Omental fat pad (tissue), 4 donors: ENCODE measurements at places on chromosomes 2 and 18. TPM values are rescaled to one million over a fixed set of nuclear protein-coding genes. Genes with fewer than 3 reads are reported as not detected.

- no peak for DNase-seq
Measured at GRCh38 chr2:5036256-5036655, 655.9 kb upstream of the SOX11 start.

GRCh38 chr2:9280224-9280623 is 73.6 kb downstream of the ASAP2 start:
- no peak for DNase-seq

DNA sequence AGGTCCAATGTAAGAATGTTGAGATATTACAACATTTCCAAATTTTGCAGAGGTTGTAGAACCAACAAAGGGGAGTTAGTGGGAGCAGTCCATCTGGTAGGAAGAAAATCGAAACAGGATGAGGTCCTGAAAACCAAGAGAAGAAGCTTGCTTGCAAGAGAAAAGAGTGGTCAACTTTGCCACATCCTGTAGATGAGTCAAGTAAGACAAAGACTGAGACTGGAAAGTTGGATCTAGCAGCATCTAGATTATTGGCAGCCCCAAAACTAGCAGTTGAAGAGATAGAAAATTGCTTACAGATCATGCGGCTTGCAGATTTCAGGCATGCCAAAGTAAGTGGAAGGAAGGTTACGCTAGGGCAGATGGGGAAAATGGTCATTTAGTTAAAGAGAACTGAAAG is 378.9 kb downstream of the GRB14 start:
- DNase-seq = no peak

- DNase-seq = no peak
Measured at GRCh38 chr2:215105607-215106354, 32.6 kb downstream of the ABCA12 start.

CYTIP gene
- 26.1 TPM for total RNA-seq

KLHL30 gene
- 1.6 TPM for total RNA-seq

EIF2B4 gene
- 53.0 TPM for total RNA-seq

- DNase-seq = no peak
Measured at GRCh38 chr2:96175951-96176350, 30.7 kb upstream of the DUSP2 start.

PSTPIP2 gene
- 4.4 TPM for total RNA-seq

DNA sequence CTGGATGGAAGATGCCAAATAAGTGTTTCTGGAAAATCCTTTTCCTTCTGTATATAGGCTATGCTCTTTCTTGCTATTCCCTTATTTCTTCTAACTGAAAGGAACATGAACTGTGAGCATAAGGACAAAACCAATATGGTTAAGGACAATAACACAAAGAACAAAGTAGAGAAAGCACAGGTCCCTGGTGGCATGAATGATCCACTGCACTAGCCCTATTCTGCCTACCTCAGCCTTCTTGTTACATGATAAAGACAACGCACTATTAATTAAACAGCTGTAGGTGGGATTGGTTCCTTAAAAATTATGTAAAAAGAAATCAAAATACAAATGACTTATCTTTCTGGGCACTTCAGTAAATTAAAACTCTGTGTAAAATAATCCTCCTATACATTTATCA is 1.9 kb upstream of the WDR75 start:
- DNase-seq = no peak

TMEM247 gene
- not detected for total RNA-seq

DNA sequence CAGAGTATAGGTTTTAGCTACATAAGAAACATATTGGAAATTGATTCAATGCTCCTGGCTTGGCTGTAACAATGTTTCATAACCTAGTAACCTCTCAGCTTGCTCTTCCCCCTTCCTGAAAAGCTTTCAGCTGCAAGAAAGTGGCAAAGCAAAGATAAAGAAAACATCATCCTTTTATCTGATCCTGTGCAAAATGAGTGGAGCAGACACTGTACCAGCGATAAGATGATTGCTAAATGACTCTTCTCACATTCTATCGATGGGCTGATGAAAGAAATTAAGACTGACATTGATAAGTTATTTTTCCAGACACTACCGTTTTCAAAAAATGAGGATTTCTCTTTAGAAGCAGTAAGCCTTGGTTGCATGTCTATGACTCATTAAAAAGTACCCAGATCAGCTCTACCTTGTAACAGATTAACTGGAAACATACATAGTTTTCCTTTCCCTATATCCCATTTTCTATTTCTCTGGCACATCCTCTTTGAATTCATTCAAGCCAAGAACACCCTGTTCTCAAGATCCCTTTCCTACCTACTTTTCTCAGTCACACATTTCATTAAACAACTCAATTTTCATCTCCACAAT is 87.1 kb upstream of the LYPD1 start:
- no peak for DNase-seq

DNA sequence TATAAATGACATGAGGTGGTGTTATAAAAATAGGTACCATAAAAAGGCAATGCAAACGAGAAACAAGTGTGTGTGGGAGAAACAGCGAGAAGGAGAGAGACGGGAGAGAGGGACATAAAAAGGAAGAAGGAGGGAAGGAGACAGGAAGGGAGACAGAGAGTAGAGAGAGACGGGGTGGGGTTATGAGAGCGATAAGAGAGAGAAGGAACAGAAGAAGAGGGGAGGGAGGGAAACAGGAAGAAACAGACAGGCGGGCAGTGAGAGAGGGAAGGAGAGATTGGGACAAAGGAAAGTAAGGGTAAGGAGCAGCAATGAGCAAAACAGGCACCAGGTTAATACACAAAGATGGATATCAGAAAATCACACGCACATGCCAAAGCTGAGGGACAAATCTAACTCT is 83.7 kb downstream of the TGFA start:
- no peak for DNase-seq

DYNAP gene
- total RNA-seq = not detected

GRCh38 chr2:30030361-30030760 is 109.0 kb upstream of the ALK start:
- DNase-seq = no peak

DNA sequence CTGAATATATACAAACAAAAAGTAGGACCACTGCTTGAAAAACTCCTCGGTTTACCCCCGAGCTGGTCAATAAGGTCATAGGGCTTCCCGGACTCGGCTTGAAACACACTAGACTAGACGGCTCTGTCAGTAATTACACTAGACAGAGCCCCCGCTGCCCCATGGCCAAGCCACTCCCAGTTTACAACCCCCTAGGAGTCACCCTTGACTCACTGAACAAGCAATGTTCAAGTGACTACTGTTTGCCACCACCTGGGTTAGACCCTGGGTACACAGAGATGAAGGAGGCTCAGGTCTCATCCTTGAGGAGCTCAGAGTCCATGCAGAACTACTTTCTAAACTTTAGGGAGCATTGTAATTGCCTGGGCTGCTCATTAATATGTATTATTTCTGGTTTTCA is 13.7 kb upstream of the PRELID3A start:
- DNase-seq = no peak

DNA sequence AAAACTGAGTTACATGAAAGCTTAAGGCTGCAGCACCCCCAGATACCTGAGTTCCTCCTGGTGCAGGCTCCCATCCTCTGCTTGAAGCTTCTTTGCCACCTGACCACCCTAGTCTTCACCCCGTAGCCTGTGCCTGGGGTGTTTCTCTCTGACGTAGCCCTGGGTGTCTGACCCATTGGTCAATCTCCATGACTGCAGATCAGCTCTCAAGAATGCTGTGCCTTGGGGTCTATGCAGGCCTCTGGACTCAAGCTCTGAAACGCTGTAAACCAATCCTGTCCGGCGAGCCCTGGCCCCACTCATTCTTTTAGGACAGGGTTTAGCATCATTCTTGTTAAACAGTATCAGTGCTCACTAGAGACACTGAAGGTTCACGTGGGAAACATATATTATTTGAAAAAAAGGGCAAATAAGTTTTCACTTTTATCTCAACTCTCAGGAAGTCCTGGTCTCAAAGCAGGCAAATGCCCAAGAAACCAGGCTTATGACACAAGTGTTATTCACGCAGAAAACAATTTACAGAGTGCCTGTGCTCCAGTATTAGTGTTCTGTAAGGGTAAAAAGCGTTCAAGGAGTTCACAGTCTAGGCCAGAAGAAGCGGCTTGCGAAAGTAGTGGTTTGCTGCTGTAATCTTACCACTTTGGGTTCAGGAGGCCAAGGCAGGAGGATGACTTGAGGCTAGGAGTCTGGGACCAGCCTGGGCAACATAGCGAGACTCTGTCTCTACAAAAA is 22.8 kb upstream of the PPP4R1 start:
- DNase-seq = no peak

GKN1 gene
- total RNA-seq = not detected

DNA sequence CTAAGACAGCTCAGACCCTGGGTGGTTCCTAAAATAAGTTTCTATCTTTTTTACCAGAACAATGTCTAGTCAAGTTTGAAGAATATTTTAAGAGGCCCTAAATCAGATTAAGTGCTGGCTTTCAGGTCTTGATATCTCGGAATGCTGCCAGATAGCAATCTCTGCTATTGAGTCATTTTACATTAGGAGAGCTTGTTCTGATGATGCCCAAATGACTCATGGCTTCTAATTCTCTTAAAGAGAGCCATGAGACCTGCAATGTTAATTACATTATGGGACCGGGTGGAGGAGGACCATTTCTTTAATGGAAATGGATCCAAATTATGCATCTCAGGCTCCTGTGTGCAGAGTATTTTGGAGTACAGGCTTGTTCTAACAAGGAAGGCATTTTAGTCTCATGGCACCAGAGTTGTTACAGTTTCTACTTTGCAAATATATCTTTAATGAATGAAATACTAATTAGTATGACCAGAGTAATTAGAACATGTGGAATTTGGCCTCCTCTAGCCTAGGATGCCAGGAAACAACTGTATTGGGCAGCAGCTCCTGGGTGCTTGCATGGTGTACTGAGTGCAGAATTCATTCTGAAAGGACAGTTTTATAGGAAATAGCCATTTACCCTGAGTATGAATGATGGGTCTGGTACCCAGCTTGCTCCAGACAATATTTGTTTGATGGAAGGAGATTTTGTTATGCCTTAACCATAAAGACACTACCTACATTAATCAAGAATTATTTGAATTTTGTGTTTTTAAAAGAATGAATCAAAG is 94.0 kb upstream of the SULT1C3 start:
- DNase-seq = no peak

TLX2 gene
- not detected for total RNA-seq

- DNase-seq = no peak
Measured at GRCh38 chr2:181952404-181953226, 33.0 kb upstream of the PPP1R1C start.

- no peak for DNase-seq
Measured at GRCh38 chr2:11056614-11057013, 98.7 kb upstream of the SLC66A3 start.

GRCh38 chr2:240383871-240384700 is 51.4 kb upstream of the GPC1 start:
- DNase-seq = no peak

DNA sequence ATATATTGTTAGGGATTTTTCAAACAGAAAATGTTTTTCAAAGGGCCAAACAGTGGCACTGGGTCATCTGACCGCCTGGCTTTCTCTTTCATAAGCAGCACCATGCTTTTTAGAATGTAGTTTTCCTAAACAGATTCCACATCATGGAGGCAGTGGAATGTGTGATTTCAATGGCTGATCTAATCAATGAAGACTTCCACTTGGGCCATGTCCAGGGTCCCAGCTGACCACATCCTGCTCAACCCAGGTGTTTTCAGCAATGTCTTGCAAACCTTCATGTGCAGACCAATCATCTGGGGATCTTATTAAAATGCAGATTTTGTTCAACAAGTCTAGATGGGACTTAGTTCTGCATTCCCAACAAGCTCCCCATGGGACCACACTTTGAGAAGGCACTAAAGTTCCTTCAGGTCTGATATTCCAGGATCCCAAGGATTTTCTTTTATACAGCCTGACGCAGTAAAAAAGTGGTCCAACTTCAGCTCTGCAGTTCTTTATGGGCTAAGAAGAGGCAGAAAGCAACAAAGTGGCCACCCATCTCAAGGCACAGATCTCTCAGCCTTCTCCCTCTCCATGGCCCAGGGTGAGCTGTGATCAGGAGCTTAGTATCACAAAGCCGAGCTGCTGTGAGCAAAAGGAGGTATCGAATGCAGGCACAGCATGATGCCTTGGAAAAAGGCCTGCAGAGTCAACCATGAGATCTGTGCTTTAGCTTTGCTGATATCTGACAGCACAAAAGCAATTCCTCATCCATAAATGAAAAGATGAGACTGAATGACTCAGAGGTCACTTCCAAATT is 3.7 kb downstream of the ALKAL2 start:
- no peak for DNase-seq

- DNase-seq = no peak
Measured at GRCh38 chr18:1976484-1976883, 594.8 kb downstream of the METTL4 start.

GRCh38 chr18:58603375-58604067 is 25.4 kb downstream of the ALPK2 start:
- no peak for DNase-seq

CTNNA2 gene
- 0.19 TPM for total RNA-seq

DNA sequence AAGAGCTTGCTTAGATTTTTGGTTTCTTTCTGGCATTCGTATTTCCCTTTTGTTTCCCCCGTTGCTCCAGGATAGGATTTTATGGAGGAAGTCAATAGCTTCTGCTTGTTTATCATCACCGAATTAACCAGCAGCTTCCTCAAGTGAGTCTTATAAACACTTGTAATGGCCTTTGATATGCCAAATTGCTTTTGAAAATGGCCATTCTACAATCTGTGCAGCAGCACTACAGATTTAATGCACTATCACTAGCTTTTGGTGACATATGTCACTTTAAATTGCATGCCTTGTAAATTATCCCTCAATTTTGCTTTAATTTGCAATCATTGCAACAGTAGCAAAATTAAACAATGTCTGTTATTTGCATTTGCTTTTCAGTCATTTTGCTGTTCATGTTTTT is 774.7 kb downstream of the METTL4 start:
- DNase-seq = no peak

DNA sequence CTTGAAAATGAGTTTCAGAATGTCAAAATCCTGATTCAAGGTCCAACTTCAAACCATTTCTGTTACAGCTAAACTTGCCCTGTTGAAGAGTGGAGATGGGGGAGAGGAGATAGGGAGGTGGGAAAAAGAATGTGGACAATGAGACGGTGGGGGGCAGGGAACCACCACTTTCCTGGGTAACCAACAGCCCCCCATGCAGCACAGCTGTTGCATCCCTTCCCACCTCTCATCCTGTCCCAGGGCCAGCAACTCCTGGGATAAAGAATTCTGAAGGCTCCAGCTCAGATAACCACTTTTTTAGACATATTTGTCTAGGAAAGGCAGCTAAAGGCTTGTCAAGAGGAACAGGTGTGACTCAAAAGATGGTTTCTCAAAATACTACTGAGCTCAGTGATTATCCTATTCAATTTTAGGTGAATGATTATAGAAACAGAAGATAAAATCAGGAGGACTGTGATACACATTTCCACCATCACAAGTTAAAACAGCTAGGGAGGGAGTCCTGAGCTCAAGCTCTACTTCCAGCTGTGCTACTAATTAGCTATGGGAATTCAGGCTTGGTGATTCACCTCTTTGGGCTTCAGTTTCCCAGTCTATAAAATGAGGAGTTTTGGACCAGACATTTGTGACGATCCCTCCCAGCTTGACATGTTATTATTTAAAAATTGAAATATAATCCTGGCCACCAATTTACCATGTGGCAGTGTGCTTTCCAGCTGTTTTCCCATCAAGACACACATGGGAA is 36.3 kb downstream of the HDHD2 start:
- DNase-seq = no peak
